ENCODE measurements at places on chromosomes 11 and 22.

GRCh38 chr11:33449798-33450197, 192.6 kb downstream of the HIPK3 start:
- no peak for DNase-seq

GRCh38 chr22:45533703-45534102, 31.0 kb downstream of the FBLN1 start:
- DNase-seq = no peak

GRCh38 chr22:47176573-47177333, 414.3 kb downstream of the TBC1D22A start:
- DNase-seq = no peak

- DNase-seq = no peak
These were observed 786 bp downstream of the CAPN1 start for GRCh38 chr11:65182258-65183170.

GRCh38 chr11:88066090-88066489, 109.2 kb downstream of the RAB38 start:
- DNase-seq = no peak

DNA sequence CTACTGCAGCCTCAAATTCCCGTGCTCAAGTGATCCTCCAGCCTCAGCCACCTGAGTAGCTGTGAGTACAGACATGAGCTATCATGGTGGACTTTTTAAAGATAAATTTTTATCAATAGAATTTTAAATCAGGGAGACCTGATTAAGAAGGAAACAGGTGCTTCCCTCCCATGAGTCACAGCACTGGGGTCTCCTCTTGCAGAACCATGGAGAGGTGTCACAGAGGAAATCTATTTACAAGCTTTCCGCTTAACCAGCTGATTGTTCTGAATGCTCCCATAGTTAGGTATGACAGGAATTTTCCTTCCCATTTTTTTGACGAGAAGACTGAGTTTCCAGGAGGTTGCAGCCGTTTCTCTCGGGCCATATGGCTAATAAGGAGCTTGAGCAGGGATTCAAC, 516.1 kb downstream of the MIAT start:
- DNase-seq = no peak

GRCh38 chr11:58796333-58796732, 48.2 kb downstream of the GLYATL2 start:
- no peak for DNase-seq

GRCh38 chr11:69904161-69904973, 85.2 kb upstream of the FGF3 start:
- DNase-seq = no peak

- DNase-seq = no peak
These were observed 802 bp downstream of the KBTBD3 start for GRCh38 chr11:106076171-106076918.

GRCh38 chr11:16456366-16456765, 100.0 kb upstream of the SOX6 start:
- no peak for DNase-seq

GRCh38 chr11:117862019-117862725, 14.3 kb downstream of the FXYD6 start:
- no peak for DNase-seq

- DNase-seq = no peak
These were observed 73.7 kb upstream of the PLET1 start for GRCh38 chr11:112334381-112334780.

- DNase-seq = no peak
These were observed 32.2 kb downstream of the MMP20 start for GRCh38 chr11:102592634-102593581.

- no peak for DNase-seq
These were observed 600.5 kb upstream of the TENM4 start for GRCh38 chr11:80041136-80042000.

DNA sequence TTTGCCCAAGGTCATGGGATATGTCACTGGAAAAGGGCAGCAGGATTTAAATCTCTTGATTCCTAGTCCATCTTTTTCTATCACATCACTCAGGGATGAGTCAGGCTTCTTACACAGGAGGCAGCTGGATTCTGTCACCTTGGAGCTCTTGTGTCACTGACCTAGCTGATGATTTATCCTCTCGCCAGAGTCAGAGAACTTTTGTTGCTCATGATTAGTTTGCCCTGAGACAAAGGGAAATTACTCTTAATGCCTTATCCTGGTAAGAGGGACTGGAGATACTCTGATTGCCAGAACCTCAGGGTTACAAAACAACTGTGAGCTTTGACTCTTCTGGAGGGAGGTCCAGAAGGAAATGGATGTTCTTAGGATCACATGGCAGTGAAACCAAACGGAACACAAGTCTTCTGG, 10.1 kb downstream of the COA4 start:
- DNase-seq = no peak

DNA sequence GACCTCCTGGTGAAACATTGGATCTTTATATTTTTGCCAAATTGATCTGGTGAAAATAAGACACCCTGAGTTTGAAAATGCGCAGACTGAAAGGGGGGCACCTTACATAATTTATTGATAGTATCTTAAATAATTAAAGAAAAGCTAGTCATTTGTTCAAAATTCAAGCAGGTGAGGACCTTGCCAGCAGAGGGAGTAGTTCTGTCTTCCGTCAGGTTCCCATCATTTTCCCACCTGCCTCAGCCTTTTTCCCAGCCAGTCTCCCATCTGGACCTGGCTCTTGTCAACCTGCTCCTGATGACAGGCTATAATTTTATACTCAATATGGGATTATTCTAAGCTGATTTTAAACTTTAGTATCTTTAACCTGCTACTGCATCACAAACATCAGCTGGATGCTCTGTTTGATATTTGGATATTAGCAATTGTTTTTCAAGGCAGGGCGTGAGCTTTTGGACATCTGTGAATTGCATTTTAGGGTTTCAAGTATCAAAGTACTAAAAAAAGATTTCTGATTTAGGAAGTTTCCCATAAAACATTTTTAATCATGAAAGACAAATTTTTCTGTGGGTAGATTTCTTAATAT, 132.0 kb downstream of the ELP4 start:
- DNase-seq = no peak

- DNase-seq = no peak
These were observed 62.5 kb upstream of the IZUMO1R start for GRCh38 chr11:94241896-94242295.

DNA sequence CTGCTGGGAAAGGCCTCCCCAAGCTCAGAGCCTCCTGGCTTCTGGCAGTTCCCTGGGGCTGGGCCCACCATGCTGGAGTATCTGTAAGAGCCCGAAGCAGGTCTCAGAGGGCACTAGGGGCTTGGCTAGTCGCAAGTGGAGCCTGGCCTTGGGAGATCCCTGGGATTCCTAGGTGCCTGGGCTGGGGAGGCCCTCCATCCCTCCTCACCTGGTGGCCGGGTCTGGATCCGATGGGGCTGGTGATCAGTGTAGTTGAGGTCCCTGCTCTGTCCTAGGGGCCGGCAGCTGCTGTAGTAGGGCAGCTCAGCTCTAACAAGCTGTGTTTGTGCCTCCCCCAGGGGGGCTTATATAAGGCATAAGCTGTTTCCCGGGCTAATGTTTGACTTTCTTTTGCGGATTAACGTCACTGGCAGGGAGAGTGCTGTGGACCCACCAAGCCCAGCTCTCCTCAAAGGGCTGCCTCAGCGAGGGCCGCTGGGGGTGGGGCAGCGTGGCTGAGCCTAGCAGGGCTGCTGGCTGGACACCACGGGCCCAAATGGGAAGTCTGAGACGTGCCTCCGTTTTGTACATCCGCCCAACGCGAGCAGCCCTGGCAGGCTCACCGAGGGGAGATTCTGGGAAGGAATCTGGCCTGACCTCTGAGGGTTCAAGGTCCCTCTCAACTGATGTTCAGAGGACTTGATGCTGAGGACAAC, at the start of gene SLC22A8:
Gene SLC22A8, minus strand, starts transcription at position 321 of the 695 bp plus-strand sequence. CDS start 883 bp downstream, outside the sequence.
- DNase-seq = no peak

DNA sequence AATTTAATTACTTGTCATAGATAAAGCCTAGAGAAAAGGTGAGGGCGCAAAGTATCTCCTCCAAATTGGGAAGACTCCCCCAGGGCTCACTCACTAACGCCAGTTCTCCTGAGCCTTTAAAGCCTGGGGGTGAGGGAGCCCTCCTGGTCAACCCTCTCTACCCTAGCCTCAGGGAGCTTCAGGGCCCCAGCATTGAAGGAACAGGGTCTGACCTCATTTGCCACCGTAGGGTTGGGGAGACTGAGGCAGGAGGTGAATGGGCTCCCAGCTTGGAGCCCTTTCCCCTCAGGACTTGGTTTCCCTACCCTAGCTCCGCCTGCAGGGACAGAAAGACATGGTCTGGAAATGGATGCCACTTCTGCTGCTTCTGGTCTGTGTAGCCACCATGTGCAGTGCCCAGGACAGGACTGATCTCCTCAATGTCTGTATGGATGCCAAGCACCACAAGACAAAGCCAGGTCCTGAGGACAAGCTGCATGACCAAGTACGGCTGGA, 1.7 kb downstream of the FOLR2 start:
- no peak for DNase-seq

GRCh38 chr11:74020539-74020938, 11.7 kb upstream of the UCP3 start:
- DNase-seq = no peak

DNA sequence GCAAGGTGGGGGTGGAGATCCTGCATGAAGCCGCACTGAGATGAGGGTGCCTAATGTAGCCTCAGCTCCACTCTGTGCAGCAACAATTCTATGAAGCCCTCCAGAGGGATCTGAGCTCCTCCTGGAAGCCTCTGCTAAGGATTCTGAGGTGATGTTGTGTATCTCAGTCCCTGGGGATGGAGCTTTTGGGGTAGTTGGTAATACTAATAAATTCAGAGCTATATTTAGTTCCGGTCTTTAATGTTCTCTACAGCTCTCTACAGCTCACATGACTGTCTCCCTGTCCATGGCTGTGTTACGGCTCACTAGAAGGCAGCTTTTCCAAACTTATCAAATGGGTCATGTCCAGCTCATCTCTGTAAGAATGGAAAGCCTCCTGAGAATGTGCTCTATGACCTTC, 93.4 kb downstream of the ISX start:
- DNase-seq = no peak

GRCh38 chr22:39230261-39231196, 14.3 kb downstream of the PDGFB start:
- DNase-seq = no peak

DNA sequence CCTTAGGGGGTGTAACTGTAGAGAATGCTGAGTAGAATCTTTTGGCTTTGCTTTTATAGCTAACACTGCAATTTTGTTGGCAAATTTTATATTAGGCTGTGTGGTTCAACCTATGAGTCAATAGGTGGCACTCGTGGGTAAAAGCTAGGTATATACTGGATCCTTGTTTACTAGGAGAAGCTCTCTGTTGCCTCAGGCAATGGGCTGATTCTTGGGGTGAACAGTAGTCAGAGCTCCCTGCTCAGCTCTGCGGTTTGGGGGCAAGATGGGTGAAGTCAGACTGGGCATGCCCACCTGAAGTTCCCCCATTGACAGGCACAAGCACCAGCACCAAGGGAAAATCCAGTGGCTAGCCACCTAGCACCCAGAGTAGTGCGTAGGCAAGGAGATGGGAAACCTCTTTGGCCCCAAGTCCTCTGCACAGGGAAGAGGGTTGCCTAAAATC, 238.7 kb downstream of the FAM181B start:
- no peak for DNase-seq

DNA sequence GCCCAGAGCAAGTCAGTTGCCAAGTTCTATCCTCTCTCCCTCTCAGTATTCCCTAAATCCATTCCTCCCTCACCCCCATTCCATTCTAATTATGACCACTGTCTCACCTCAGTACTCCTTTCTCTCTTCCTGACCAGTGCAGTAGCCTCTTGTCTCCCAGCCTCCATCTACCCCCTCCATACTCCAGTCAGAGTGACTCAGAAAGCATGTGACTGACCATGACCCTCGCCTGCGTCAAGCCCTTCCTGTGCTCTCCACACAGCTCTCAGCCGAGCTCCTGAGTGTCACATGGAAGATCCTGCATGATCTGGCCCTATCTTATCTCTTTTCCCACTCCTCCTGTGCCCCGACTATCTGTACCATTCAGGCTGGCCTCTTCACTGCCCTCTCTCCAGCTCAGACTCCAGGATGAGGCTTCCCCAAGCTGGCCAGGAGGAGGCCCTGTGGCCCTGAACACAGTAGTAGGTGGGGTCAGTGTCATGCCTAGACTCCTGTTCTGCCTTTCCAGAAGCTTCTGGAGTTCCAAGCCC, 42.6 kb downstream of the NEU3 start:
- no peak for DNase-seq

- DNase-seq = no peak
These were observed 102.9 kb upstream of the PLET1 start for GRCh38 chr11:112363527-112363926.

- DNase-seq = peak; percentile 81
These were observed at the start of gene TOP3B for GRCh38 chr22:21982338-21982965. Gene TOP3B (minus strand): TSS chr22:21982787. CDS start chr22:21975709, 7,078 bp downstream.

DNA sequence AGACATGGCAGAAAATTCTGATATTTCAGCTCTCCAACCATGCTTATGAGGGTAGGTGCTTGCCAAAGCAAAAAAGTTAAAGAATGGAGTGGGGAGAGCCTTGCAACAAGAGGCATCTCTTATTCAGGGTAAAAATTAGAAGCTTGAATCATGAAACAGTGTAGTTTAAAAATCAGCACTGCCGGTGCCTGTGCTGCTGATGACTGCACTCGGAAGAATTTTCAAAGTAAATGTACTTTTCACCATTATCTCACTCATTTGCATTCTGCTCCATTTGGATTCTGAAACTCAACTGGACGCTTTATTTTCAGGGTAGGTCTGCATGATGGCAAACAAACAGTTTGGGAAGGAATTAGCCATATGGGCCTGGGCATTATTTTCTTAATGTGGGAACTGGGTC, 126.3 kb downstream of the KIRREL3 start:
- DNase-seq = no peak

- DNase-seq = no peak
These were observed 10.5 kb downstream of the SLC16A8 start for GRCh38 chr22:38073150-38074130.

DNA sequence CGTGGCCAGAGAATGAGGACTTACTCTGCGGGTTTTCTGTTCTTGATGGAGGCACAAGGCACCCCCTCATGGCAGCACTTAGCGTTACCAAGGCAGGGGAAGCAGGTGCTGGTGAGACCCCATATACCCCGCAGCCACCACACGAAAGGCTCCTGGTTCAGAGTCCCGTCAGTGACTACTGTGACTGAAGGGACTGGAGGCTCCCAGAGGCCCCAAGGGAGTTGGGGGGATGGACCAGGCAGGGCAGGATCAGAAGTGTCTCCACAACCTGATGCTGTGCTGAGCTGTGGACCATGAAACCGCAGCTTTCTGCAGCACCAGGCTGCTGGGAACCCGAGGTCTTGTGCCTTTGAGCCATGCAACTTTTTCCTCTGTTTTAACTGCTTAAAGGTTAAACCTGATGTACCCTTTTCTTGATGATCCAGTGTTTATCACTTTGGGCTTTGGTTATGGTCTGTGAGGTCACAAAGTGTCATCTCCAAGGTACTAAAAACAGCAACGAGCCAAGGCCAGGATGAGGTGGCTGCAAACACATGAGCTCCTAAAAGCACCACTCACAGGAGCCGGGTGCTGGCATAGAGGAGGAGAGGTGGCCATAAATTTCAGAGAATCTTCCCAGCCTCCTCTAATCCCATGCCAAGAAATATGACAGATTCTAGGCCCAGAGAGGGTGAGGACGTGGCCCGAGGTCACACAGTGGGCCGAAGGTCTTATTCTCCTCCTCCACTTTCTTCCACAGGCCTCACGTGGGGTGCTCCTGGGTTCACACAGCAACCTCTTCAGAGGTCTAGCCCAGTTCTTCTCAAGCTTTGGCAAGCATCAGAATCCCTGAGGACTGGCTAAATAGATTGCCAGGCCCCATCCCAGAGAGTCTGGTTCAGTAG, 4.2 kb upstream of the LRRC32 start:
- no peak for DNase-seq

Data from CD4-positive, alpha-beta T cell treated with Interleukin-17A for 1 hour (primary cell).